ENCODE measurements at places on chromosomes 12 and 14.

- DNase-seq, result no peak
Measured at GRCh38 chr14:36279306-36280190, 40.9 kb downstream of the MBIP start.

DNA sequence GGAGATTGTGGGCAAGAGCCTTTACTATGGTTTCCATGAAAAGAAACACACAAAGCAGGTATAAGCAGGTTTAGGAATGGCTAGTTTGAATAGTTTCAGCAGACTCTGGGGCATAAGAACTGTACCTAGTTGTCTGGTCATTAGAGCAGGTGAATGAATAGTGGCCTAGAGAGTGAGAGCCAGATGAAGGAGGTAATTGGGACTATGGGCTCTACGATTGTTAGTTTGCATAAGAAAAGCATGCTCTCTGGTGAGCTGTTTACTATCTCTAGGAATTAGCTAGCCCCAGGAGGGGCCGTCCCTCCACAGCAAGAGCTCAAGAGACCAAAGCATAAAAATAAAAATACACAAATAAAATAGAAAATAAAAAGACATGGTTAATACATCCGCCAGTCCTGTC is 397.5 kb upstream of the GARIN6 start:
- no peak for DNase-seq

DNA sequence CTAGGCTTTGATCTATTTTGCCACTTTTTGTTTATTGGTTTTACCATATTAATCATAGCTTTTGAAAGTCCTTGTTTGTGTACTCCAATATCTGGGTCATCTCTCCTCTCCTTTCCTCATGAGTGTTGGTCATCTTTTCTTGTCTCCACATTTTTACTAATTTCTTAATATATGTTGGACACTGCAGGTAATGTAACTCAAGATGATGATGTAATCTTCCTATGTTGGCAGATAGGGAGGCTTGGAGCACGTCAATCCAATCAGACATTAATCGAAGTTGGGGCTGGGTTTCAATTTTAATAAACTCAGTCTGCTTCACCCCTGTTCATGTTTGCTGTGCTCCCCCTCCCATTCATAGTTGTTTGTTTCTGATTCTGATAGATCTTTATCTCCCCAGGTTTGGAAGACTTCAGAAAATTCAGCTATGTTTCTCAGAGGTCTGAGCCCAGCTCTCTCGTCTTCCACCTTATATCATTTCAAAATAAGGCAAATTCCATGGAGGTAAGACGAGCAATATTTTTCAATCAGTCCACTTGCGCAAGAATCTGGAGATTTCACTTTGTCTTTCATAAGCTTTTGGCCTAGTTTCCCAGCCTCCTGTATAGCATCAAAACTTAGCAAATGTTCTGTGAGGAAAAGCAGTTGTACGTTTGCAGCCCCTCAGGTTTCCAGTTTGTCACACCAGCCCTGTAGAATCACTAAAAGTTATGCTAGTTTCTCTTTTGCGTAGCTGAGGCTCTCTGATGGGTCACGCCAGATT is 504.1 kb downstream of the TMTC2 start:
- DNase-seq, result no peak

DNA sequence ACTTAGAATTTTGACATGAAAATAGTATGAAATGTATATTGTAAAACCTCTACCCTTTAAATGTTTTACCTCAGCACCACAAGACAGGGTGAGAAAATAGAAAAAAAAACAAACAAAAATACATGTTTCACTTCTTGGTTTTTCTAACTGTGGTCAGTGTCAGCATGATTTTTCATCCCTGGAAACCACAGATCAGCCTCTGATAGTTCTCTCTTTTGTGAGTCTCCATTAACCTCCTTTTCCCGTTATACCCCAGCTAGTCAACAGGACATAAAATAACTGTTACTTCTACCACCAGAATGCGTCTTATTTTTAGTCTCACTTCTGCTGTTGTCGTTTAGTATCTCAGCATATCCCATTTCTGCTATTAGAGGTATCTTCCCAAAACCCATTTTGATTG is 48.3 kb upstream of the KCNMB4 start:
- DNase-seq, result no peak

DNA sequence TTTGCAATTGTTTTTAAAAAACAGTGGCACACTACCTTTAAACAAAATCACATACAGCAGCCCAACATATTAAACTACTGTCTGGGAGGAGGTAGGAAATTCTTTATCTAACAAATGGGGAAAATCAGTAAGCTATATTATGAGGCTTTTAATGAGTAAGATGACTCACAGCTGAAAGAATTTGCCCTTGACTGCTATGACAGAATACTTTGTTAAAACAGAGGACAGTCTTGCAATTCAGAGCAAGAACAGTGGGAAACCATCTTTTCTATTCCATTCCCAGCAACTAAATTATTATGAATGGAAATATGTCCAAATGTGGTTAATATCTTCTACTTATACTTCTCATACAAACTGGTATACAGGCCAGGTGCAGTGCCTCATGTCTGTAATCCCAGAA is 49.2 kb upstream of the SGPP1 start:
- no peak for DNase-seq

DNA sequence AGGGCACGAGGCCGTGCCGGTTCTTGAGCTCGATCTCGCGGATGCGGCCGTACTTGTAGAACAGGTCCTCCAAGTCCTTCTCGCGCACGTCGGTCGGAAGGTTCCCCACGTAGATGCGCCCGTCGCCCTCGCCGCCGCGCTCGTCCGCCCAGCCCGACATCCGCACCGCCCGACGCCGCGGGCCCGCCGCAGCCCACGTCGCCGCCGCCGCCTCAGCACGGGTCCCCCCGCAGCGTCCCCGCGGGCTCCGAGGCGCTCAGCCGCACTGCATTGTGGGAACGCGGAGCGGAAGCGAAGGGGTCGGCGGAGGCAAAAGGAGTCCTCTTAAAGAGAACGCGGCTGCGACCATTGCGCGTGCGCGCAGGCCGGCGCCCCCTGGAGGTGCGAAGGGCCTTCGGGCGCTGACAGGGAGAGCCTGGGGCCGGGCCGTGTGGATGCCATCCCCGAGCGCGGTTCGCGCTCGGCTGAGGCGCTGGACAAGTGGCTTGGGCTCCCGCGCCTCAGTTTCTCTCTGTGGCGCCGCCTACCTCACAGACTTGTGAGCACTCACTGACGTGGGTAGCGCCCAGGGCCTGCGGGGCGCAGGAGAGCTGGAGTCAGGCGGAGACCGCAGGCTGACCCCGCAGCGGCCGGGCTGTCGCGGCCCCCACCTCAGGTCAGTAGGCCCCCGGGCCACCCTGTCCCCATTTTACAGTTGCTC is at the start of gene SRSF9:
SRSF9 (minus strand) TSS at position 299 of the 700 bp plus-strand sequence; CDS start at position 160, 139 bp downstream.
- peak; percentile 100 for DNase-seq

DNA sequence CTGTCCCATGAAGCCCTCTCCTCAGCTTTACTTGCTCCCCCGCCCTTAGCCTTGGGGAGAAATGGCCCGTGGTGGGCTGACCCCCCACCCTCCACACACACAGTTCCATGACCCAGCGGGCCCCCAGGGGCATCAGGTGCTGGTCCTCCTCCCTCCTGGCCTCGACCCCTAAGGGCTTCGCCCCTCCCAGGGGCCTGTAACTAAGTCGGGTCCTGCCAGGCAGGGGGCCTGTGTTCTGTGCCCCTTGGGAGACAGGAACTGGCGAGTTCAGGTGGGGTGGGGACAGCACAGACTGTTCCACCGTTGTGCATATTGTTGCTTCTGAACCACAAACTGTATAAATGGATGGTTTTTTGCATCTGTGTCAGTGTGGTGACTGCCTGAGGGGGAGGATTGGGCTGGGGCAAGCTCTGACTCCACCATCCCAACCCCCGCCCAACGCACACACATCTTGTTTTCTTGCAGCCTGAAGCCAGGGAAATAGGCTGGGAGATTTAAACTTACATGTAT is 8.8 kb downstream of the TAMALIN start:
- DNase-seq, result no peak

DNA sequence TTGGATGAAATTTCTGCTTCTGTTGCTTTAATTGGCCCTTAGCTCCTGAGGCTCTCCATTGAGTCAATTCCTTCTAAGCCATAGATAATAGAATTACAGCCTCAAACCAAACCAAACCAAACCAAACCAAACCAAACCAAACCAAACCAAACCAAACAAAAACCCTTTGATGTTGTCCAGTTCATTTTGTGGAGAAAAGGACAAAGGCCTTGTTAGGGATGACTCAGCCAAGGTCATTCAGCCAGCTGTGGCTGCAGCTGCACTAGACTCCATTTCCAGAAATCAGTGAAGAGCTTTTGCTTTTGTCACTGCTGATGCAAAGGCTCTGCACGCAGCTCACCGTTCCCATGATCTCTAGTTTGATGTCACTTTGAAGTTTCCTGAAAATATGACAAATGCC is 82.2 kb upstream of the RMST start:
- no peak for DNase-seq

GRCh38 chr12:96466939-96467751 is 22.2 kb upstream of the CFAP54 start:
- no peak for DNase-seq

GRCh38 chr14:61202124-61202523 is 79.0 kb downstream of the TMEM30B start:
- DNase-seq, result no peak

- no peak for DNase-seq
Measured at GRCh38 chr12:130462558-130463274, 125.0 kb downstream of the PIWIL1 start.

GRCh38 chr12:51636581-51636980 is 45.5 kb downstream of the SCN8A start:
- no peak for DNase-seq

DNA sequence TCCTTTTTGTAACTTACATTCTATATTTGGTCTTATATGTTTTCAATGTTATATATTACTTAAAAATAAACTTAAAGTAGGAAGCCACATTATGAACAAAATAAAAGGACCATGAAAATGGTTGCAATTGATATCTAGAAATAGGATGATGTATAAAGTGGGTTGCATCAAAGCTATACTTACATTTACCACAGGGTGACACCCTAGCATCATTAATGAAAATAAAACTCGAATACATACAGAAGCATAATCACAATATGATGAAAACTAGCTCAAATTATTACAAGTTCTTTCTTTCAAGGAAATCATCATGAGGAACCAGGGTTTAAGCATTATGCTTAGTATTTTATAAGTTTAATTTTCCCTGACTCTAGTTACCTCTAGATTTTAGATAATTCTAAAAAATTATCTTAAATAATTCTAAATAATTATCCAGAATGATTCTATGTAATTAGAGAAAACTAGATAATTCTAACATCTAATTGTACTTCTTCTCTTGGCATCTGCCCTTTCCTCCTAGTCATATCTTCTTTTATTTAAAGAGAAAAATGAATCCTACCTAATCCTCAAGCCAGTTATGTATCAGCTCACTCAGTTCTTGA is 31.2 kb downstream of the TAS2R7 start:
- peak; percentile 23 for DNase-seq

- no peak for DNase-seq
Measured at GRCh38 chr12:49882248-49882850, 21.4 kb downstream of the FAIM2 start.

GRCh38 chr12:13222076-13222475 is 25.6 kb downstream of the EMP1 start:
- no peak for DNase-seq

- no peak for DNase-seq
Measured at GRCh38 chr12:117010693-117011451, 88.3 kb downstream of the TESC start.

GRCh38 chr14:67127174-67127573 is 62.1 kb upstream of the GARIN2 start:
- DNase-seq, result no peak

GRCh38 chr12:32148372-32148771 is 41.7 kb downstream of the BICD1 start:
- DNase-seq, result no peak

- no peak for DNase-seq
Measured at GRCh38 chr12:131694116-131694838, 16.6 kb upstream of the SFSWAP start.

Measured in GM13977 (cell line).